ENCODE measurements at places on chromosomes 1 and 21.
A peak's percentile ranks its signal among the peaks of the same experiment; 100 is the strongest.

GRCh38 chr1:96116731-96117130 lies 604.9 kb upstream of the PTBP2 start:
- no peak for DNase-seq

DNA sequence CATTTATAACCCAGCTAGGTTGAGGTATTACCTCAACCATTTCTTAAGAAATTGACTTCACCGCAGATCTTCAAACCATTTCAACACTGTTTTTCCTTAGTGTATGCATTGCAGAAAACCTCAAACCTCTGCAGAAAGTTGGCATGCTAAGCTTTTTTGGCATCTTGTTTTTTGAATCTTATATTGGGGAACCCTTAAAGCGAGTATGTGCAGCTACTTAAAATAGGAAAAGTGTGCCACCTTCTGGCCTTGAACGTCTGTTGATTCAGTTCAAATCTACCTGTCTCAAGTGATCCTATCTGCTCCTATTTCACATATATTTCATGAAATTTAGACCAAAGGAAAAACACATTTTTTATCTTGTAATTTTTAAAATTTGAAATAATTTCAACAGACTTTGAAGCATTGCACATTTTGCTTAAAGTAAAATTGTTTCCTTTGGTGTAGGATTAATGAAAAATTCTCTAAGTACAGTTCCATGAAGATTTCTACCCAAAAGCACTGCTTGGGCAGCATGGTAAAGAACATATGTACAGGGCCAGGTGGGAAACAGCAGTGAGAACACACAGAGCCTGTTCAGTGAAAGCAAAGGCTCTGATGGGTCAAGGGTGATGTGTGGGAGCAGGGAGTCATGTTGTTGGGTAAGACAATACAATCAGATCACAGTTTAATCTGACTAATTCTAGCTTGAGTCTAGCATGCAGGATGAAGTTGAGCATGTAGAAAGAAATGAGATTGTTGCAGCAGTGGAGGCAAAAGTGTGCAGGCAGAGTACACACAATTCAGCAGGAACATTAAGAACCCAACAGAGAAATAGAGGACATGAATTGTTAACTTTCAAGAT lies 17.2 kb downstream of the HENMT1 start:
- peak; percentile 21 for DNase-seq

GRCh38 chr1:235075048-235075776 lies 53.4 kb downstream of the TOMM20 start:
- peak; percentile 37 for DNase-seq

- no peak for DNase-seq
These were observed 10.6 kb downstream of the ACTL8 start for GRCh38 chr1:17765444-17766411.

- DNase-seq: peak; percentile 61
These were observed 29.9 kb upstream of the RPTN start for GRCh38 chr1:152188673-152189591.

- DNase-seq: no peak
These were observed 228.9 kb downstream of the TNR start for GRCh38 chr1:175514387-175514953.

GRCh38 chr21:33578214-33578613 lies 10.3 kb downstream of the DONSON start:
- DNase-seq: no peak
